SHP77 (cell line): ENCODE measurements at places on chromosomes 16 and 17.
A peak's percentile ranks its signal among the peaks of the same experiment; 100 is the strongest.

DNA sequence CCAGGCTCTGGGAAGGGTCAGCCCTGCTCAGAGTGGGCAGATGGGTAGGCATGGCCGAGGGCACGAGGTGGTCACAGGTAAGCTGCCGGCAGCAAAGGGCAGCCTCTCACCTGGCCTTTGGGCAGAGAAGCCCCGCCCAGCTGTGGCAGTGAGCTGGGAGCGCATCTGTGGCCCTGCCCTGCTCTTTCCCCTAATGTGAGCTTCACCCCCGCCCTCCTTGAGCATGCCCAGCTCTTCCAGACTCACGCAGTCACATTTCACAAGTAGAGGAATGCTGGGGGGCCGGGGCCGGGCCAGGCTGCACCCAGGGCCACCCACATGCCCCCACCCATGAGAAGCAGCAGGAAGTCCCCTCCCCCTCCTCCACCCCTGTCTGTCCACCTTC lies 40.7 kb upstream of the SLC38A10 start:
- no peak for DNase-seq

GRCh38 chr17:8292639-8293395 lies 2.4 kb downstream of the SLC25A35 start:
- DNase-seq: no peak

DNA sequence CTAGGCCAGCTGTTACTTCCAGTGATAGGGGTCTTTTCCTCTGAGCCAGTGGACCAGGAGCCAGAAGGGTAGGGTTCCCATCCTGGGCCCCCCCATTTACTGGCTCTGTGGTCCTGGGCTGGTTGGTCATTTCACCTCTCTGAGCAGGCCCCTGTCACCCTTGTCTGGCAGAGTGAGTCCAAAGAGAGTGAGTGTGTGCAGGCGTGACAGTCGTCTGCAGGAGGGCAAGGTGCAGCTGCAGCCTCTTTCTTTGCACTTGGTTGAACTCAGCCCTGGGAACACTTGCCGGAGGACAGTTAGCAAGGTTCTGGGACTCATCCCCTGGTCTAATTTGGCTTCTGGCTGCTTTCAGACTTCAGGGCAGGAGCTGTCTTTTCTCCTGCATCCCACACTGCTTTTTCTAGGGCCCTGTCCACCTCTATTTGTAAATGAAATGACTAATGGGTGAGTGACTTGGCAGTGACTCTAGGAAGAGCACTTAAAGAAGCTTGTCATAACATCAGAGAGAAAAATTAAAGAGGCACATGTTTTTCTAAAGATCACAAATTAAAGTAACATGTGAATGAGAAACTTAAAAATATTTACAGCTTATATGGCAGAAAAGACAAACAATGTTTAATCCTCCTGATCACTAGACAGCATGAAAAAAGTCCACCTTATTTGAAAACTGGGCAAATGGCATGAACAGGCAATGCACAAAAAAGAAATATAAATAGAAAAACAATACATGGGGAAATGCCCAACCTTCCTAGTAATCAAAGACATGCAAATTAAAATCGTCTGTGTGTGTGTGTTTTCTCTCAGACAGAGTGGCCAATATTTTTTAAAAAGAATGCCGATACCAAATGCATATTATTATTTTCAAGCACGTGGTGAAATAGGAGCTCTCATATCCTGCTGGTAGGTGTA lies 137.5 kb downstream of the NTN1 start:
- no peak for DNase-seq

DNA sequence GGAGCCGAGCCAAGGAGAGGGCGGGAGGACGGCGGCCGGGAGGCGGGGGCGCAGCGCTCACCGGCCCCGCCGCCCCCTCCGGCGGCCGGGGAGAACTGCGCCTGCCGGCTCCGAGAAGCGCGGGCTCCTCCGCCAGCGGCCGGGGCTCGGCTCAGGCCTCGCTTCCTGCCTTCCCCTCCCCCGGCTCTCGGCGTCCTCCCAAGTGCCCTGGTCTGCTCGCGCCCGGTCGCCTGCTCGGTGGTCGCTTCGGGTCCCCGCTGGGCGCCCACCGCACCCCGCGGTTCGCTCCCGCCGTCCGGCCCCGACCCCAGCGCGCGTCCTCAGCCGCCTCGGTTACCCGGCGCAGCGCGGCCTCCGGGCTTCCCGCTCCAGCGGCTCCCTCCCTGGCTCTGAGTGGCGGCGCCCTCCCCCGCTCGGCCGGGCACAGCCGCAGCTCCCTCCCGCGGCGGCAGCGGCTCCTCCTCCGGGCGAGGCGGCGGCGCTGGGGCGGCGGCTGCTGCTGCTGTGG lies 313 bp downstream of the UBTF start:
- DNase-seq: peak; percentile 57
